ENCODE measurements at places on chromosomes 7 and 10.

- no peak for DNase-seq
Observed at GRCh38 chr7:30562498-30562897, 32.2 kb upstream of the GARS1 start.

- DNase-seq: no peak
Observed at GRCh38 chr10:32985775-32986350, 27.8 kb upstream of the ITGB1 start.

- DNase-seq: no peak
Observed at GRCh38 chr7:127411176-127411575, 18.7 kb upstream of the ZNF800 start.

GRCh38 chr10:26997610-26998009 lies 102.7 kb downstream of the ANKRD26 start:
- no peak for DNase-seq

DNA sequence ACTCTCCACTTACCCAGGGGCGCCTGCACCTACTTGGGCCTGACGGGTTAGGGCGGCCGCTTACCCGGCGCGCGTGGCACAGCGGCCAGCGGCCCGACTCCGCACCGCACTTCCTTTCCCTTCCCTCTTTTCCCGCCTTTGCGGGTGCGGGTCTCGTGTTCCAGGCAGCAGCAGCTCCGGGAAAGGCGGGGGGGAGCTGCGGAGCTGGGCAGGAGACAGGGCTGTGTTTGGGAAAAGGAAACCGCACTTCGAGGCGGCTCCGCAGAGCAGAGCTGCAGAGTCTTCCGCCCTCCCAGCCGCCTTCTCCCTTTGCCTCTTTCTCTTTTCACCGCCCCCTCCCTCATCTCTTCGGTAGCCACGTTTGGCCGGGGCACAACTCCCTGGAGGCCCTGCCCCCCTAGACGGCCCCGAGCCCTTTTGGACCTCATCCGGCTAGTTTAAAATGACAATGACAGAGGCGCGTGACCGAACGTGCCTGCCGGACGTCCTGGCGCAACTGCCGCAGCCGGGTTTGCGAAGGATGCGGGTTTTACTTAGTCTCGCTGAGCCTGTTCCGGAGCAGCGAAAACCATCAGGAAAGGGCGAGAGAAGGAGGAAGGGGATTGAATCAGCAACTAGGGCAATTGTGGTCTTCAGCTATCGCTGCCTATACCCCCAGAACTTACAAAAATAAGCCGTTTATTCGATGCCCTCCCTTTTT lies 7.9 kb upstream of the PAX2 start:
- DNase-seq: peak; percentile 30

DNA sequence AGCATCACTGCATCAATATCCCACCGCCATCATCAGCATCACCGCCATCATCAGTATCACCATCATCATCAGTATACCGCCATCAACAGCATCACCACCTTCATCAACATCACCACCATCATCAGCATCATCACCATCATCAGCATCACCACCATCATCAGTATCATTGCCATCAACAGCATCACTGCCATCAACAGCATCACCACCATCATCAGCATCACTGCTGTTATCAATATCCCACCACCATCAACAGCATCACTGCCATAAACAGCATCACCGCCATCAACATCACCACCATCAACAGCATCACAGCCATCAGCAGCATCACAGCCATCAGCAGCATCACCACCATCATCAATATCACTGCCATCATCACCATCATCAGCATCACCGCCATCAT lies 115.8 kb downstream of the RGS10 start:
- DNase-seq: no peak

DNA sequence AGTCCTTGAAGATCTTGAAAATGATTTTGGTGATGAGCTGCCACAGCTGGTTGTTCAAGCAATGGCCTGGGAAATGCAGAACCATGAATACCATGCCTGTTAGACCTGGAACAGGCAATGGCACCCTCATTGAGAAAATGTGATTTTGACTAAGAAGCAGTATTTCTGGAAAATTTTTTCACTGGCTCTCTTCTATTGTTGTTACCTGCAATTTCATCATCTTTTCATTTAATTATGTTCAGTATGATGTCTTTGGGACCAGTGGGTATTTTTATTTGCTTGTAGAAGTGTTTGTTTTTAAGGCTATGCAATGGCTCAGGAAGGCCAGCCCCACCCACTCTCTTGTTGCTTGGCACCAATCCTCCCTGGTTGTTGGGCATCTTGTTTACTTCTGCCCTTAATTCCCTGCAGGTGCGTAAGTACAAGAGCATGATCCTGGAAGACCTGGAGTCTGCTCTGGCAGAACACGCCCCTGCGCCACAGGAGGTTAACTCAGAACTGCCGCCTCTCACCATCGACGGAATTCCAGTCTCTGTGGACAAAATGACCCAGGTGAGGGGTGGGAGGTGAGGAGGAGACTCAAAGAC lies 78.6 kb downstream of the NRF1 start:
- DNase-seq: no peak

DNA sequence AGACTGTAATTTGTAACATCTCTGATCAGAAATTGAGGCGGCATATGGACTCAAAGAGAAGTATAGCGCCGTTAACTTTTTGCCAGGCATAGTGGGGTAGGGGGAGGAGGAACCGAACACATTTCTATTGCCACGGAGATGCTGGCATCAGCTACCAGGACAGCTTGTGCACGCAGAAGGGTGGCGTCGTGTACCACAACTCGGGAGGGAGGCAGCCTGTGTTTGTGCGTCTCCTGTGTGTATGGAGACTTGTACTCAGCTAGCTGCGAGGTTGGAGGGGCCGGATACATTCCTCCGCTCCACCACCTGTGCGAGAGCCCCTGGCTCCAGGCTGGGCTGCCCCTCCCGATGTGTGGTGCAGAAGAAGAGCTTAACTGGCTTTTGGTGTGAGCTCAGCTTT lies 634.8 kb downstream of the TYW1 start:
- no peak for DNase-seq

Data from AG08396 (cell line).